Stimulated activated CD8-positive, alpha-beta memory T cell treated with anti-CD3 and anti-CD28 coated beads, Interleukin-7, amount 100 ng/mL, for 48 hours (primary cell): ENCODE measurements at places on chromosomes 6 and 20.

DNA sequence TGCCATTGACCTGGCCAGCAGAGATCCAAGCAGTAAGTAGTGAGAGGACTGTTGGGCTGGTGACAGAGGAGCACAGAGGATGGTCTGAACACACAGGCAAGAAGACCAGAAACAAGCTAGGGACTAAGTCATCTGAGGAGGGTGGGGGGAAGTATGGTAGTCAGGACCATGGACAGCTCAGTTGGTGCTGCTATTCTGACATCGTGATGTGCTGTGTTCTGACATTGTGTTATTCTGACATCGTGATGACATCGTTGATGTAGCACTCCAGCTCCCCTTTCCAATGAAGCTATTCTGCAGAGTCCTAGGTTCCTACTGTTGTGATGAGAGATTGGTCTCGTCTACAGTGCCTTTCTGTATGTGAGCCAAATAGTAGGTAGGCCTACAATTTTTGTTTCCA is 28.7 kb downstream of the CFAP206 start:
- DNase-seq, result no peak

GRCh38 chr6:119637768-119638167 is 288.2 kb upstream of the MAN1A1 start:
- DNase-seq, result no peak

DNA sequence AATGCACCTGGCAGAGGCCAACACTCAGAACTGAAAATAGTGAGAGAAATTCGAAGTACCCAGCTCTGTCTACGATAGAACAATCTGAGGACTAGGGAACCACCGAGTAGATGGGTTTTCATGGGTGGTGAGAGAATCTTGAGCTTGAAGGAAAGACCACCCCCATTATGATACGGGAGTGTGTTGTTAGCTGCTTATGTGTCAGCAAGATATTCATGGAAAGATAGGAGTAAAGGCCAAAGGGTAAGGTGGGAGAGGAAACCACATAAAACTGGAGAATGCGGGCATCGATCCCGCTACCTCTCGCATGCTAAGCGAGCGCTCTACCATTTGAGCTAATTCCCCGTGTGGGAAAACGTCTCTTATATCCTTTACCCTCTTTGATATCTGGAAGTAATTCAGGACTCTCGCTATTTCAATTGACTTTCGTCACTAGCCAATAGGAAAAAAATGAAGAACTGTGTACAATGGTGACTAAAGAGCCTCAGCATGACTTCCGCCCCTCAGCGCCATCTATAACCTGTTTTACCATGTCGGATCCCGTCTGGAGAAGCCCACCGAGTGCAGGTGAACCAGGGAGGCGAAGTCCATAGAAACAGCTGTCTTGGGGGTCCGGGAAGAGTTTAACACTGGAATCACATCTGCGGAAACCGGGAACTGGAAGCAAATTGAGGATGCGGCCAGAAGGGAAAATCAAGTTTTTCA is 25.0 kb upstream of the ABT1 start:
- no peak for DNase-seq

GRCh38 chr6:125357515-125358256 is 55.9 kb upstream of the HDDC2 start:
- DNase-seq, result no peak

GRCh38 chr6:164303102-164303964 is 888.8 kb downstream of the QKI start:
- DNase-seq, result no peak

GRCh38 chr6:51684038-51684437 is 403.4 kb downstream of the PKHD1 start:
- DNase-seq, result no peak

GRCh38 chr6:159038914-159039884 is 5.6 kb downstream of the TAGAP start:
- DNase-seq, result no peak

DNA sequence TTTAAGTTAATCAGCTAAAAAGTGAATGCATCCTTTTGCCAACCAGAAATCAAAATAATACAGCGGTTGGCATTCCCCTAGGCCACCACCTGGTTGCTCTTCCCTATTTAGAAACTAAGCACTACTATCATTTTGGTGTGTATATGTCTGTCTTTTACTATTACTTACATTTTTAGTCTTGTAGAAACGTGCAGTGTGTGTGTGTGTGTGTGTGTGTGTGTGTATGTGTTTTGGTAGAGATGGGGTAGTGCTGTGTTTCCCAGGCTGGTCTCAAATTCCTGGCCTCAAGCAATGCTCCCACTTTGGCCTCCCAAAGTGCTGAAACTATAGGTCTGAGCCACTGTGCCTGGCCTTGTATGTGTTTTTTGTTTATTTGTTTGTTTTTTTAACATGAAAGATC is 27.4 kb downstream of the MYO6 start:
- DNase-seq, result no peak

- no peak for DNase-seq
These were observed 151.8 kb upstream of the PRND start for GRCh38 chr20:4569865-4570264.

- DNase-seq, result no peak
These were observed 193.5 kb downstream of the MYLK4 start for GRCh38 chr6:2557181-2557720.

DNA sequence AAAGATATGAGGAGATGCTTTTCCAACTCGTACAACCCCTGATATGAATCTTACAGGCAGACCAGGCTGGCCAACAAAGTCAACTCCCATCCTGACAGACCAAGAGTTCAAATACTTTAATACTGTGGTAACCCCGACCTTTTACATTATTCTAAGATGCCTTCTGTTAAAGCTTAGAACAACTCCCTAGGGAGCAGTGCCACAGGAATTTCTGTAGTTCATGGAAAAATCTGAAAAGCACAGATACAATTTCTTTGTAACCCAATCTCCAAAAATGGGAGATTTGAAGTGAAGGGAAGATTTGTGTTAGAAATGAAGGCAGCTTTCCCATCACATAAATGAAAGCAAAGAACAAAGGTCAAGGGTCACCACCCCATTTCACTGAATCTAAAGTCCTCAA is 151.3 kb upstream of the BEND6 start:
- DNase-seq, result no peak

DNA sequence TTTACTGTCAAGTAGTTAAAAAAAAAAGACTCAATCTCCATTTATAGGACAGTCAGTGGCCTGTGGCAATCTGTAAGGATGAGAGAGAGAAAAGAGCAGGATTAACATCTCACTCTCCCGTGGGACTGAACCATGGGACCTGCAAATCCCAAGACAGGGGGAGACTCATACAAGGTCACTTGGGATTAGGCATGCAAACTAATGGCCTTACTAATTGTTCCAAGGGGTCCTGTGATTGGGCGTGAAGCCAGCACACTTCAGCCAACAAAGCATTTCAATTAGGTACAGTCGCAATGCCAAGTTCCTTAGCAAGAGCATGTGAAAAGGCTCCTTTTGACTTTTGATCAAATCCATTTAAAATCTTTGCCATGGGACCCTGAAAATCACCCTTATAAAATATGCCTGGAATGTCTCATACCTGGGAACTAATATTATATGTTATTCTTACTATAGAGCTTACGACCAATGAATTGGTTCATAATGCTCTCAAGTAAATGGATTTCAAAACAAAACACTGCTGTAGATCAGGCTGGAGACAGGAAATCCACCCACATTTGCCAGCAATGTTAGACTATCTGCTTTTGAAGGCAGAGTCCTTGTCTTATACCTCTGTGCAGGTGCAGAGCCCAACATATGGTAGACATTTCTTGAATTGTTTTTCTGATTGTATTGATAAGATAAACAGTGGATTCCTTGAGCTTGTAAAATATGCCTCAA is 412.5 kb downstream of the GJA1 start:
- no peak for DNase-seq
